ENCODE measurements at places on chromosomes 2 and 18.

DNA sequence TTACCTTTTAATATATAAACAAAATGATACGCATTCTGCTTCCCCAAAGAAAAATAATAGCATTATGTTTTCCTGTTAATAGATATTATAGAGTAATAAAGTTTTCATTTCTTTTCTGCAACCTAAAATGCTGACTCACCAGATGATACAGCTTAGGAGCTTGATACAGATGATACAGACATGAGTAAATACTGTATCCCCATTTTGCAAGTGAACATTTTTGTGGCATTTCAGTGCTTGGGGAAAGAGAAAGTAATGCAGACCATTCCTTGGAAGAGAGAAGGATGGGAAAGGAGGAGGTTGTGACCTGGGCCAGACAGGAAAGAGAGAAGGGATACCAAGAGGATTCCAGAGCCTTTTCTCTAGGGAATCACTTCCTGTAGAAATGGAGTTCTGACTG, 97.5 kb upstream of the FSHR start:
- DNase-seq: no peak

- no peak for DNase-seq
Measured at GRCh38 chr18:29181151-29181901, 1004.4 kb upstream of the CDH2 start.

GRCh38 chr2:10326707-10327594, 24.2 kb downstream of the HPCAL1 start:
- no peak for DNase-seq

- no peak for DNase-seq
Measured at GRCh38 chr18:60861575-60861974, 471.7 kb upstream of the CDH20 start.

DNA sequence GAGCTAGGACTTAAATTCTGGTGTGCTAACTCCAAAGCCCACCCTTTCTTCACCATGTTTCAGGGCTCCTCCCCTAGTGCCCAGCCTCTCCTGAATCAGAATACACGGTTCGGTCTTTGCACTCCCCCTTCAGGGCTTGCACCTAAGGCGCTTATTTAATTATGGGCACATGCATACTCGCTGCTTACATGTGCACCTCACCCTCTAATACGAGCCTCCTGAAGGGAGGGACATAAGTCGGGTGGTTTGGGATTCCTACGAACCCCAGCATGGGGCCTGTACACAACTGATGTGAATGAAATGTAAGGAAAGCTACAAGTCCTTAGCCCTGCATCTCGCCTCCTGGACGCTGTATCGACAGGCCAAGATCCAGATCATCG, 435 bp downstream of the IFT172 start:
- DNase-seq: no peak

- DNase-seq: no peak
Measured at GRCh38 chr2:189555232-189555631, 25.4 kb downstream of the SLC40A1 start.

- DNase-seq: no peak
Measured at GRCh38 chr2:111209045-111209514, 88.4 kb downstream of the BCL2L11 start.

Measured in neural crest cell (in vitro differentiated cells).